Heart left ventricle (tissue), 16 donors: ENCODE measurements at places on chromosomes 4 and X. TPM values are rescaled to one million over a fixed set of nuclear protein-coding genes. Genes with fewer than 3 reads are reported as not detected.

Gene EIF2S3
- 64.7 TPM for total RNA-seq

Gene KCNIP4
- not detected for total RNA-seq

Gene F8A3
- 5.4 TPM for total RNA-seq

Gene EDA
- 13.6 TPM for total RNA-seq

Gene MBTPS2
- total RNA-seq: 13.7 TPM

Gene FRG2
- total RNA-seq: not detected

Gene FGF5
- total RNA-seq: 0.40 TPM

Gene CT47B1
- total RNA-seq: not detected

Gene DMRTC1
- not detected for total RNA-seq

Gene GPRASP1
- total RNA-seq: 7.5 TPM

Gene LRIT3
- not detected for total RNA-seq

Gene ZNF711
- total RNA-seq: 1.2 TPM

Gene TLR3
- 1.8 TPM for total RNA-seq

Gene VGLL1
- not detected for total RNA-seq

DNA sequence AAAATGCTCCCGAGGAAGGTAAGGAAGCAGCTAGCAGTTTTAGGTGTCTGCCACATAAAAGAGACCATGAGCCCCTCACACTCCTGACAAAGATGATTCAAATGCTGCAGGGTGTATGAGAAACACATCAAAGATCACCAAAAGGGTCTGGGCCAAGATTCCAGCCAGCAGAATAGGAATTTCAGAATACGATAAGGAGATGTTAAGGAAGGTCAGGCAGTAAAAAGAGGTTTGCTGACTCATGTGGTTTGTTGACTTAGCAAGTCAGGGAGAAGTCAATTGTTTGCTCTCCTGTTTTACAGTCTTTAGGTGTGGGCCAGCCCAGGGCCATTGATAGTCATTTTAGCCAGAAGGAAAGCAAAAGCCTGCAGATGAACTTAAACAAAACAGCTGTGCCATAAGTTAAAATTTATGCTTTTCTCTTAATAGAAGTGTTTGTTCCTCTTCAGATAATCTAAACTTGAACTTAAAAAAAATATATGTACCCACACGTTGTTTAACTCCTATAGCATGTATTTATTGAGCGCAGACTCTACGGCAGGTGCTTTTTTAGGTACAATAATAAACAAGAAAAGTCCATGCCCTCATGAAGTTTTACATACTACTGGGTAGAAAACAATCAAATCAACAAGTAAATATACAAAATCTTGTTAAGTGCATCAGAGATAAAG, 115.6 kb downstream of the CAMK2D start:
- DNase-seq: no peak

- DNase-seq: no peak
These were observed 11.5 kb downstream of the LIMCH1 start for GRCh38 chr4:41549478-41549877.

DNA sequence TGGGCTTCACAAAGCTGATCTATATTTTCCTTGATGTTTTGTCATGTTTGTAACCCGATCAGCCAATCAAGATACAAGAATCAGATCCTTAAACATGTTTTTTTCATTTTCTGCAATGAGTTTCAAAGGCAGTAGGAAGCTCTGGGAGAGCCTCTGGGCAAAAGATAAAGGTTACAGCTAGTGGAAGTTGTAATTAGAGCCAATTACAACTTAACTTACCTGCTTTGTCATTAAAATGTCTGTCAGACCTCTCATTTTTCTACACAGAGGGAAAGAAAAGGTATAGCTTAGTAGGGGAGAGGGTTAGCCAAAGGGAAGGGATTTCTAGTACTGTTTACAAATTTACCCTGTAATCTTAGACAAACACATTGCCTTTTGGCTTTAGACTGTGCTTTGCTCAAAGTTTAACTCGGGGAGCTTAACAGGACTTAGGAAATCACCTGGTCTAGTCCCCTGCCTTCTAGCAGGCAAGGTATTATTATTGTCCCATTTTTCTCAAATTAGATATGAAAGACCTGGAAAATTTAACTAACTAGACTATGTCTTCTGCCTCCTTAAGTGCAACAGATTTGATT, 55.8 kb downstream of the FGF16 start:
- no peak for DNase-seq

- peak; percentile 46 for DNase-seq
These were observed 6.9 kb upstream of the WDR1 start for GRCh38 chr4:10123227-10124101.

DNA sequence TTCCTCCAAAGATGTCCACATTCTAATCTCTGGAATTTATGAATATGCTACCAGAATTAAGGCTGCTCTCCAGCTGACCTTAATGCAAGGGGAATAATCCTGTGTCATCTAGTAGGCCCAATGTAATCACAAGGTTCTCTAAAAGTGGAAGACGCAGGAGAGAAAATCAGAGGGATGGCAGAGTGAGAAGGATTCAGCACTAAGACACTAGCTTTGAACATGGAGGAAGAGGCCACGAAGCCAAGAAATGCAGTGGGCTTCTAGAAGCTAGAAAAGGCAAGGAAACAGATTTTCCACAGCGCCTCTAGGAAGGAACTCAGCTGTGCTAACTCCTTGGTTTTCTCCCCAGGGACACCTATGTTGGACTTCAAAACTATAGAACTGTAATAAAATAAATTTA, 240.7 kb upstream of the TRAM1L1 start:
- no peak for DNase-seq

- no peak for DNase-seq
These were observed 50.4 kb downstream of the STX18 start for GRCh38 chr4:4491396-4491893.

DNA sequence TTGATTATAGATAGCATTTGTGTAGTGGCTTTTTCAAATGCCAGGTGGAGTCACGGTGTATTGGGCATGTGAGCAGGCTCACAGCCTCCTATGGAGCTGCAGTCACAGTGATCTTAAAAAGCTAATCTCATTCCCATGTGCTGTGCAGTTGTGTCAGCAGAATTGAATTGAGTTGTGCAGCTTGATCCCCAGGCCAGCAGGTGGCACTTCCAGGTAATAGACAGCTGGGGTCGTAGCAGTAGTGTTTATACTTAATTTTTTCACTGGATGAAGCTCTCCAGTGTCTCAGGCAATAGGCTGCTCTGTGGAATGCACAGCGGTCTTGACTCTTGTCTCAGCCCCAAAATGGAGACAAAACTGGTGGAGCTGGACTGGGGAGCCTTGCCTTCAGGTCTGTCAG, 1028.1 kb downstream of the SH3BGRL start:
- no peak for DNase-seq

- DNase-seq: no peak
These were observed 138.4 kb downstream of the PWWP3B start for GRCh38 chrX:106306391-106306947.

GRCh38 chr4:123856689-123857545, 460.3 kb downstream of the SPRY1 start:
- DNase-seq: peak; percentile 72

GRCh38 chr4:4327652-4328121, 37.6 kb downstream of the ZBTB49 start:
- peak; percentile 73 for DNase-seq

DNA sequence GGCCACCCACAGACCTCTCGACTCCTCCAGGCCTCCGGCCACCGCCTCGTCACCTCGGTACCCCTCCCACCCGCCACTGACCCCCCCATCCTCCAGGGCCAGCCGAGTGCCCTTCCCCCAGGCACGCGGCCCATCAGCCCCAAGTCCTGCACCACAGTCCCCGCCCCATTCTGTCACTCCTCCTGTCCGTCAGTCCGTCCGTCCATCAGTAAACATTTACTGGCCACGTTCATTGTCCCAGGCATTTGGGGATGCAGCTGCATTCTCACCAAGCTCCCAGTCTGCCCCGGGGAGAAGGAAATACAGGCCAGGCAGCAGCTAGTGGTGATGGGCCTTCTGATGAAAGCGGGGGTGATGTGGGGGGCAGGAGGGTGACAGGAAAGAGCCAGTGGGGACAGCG, 35.3 kb upstream of the FGFR3 start:
- DNase-seq: no peak

DNA sequence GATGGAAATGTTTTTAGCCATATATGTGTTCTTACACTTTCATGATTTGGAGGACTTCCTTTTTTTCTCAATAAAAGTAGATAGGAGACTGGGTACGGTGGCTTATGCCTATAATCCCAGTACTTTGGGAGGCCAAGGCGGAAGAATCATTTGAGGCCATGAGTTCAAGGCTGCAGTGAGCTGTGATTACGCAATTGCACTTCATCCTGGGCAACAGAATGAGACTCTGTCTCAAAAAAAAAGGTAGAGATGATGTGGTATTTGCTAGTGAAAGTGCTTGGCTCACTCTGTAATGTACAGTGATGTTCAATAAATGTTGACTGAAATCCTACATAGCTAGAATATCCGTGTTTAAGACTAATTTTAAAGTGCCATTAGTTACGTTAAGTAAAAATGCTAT, 27.4 kb downstream of the KLHL2 start:
- no peak for DNase-seq

DNA sequence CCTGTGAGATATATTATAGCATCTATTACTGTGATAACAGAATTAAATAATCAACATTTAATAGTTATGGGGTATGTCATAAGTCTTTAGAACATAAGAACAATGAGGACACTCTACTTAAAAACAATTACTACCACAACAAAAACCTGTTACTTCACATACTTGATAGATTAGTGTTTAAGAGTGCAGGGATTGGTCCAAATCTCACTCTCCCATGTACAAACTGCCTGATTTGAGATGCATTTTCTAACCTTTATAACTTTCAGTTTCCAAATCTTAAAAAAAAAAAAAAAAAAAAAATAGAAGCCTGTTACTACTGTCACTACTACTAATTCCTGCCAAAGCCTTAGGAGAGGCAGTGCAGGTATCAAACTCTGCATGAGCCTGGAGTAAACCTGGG, 5.6 kb downstream of the PCDH18 start:
- DNase-seq: no peak

DNA sequence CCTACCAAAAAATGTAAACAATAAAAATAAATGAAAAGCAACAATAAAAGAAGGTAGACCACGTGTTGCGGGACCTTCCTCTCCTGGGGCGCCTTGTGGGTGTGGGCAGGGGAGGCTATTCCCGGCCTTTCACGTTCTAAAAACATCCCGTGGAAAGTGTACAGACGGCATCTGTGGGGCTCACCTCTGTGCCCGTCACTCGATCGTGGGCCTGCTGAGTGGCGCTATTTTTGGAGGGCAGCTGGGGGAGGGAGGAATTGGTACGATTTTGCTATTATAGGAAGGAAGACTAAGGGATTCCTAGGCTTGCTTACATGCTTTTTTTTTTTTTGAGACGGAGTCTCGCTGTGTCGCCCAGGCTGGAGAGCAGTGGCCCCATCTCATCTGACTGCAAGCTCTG, 13.6 kb upstream of the PPP2R3B start:
- no peak for DNase-seq

GRCh38 chr4:39655876-39656275, 17.2 kb upstream of the SMIM14 start:
- no peak for DNase-seq

GRCh38 chr4:130053723-130054122, 957.8 kb downstream of the C4orf33 start:
- no peak for DNase-seq

- DNase-seq: no peak
These were observed 32.7 kb downstream of the RUFY3 start for GRCh38 chr4:70754470-70754869.

DNA sequence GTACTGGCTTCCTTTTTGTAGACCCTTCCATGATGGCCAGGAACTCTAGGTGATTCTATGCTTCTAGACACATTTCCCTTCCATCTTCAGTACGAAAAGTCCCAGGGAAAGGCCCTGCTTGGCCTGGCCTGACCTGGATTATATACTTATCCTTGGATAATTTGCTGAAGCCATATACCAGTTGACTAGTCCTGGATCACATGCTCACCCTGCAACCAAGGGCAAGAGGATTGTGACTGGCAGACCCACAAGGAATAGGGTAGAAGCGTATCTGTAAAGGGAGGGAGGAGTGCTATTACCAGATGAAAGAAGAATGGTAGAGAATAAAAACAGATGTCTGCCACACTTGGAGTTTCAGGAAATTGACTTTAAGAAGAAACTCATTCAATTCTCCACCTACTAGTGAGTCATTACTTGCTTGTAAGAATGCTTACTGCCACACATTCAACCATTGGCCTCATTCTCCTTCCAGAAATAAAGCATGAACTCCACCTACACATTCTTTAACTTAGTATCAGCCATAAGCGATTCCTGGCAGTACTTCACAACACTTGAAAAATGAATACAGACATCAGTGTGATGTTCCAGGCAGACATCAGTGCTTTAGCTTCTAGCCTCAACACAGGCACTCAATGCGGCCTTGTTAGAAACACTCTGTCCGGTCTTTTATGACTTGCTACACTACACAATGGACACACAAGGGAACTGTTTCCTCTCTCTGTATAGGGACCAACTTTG, 141.8 kb downstream of the CBR4 start:
- DNase-seq: no peak

DNA sequence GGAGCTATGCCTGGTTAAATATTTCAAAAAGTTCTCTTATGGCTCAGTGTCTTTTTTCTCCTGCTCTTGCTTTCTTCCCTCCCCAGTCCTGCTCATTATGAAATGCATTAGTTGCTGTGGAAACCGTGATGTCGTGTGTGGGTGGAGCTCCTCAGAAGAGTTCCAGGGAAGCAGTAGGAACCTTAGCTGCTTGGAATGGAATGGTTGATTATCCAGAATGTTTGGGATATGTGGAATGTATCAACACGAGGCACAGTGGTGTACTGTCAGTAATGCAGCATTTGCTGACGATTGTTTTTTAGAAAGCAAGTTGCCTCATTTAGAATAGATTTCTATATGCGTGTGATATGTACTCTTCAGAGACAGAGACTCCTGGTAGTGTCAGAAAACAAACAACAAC, 333.2 kb downstream of the ARHGAP10 start:
- DNase-seq: no peak

DNA sequence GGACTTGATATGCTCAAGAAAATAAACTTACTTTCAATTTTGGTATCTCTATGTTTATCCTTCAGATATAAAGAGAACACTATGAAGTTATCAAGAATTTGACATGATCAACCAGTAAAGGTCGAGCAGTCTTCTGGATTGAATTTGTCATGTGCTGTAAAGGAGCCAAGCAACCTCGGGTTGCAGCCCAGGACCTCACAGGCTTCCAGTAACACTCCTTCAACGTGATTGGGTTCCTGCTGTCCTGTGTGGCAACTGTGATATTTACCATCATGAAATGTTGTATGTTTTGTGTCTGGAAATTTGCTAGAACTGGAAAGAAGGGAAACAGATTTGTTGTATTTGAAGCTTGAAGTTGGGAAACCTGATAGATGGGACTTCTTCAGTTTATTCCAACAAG, 52.0 kb upstream of the UGT2B7 start:
- DNase-seq: no peak

DNA sequence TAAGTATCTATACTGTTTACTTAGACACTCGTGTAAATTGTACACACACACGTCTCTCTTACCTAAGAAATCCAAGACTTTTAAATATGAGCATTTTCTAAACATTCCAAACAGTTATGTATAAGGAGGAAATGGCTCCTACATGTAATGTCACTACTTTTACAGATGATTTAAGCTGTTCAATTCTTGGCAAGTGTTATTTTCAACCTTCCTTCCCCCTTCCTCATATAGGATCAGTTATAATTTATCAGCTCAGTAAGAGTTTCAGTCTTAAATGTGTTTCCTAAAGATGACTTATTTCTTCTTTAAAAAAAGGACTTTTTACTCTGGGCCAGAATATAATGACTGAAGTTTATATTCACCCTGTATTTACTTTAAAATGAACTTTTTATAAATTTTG, 601.1 kb downstream of the ANKRD50 start:
- DNase-seq: no peak
